Psoas muscle (tissue), 8 donors: ENCODE measurements at places on chromosomes 7 and 10. TPM values are rescaled to one million over a fixed set of nuclear protein-coding genes. Genes with fewer than 3 reads are reported as not detected.
A peak's percentile ranks its signal among the peaks of the same experiment; 100 is the strongest.

DNA sequence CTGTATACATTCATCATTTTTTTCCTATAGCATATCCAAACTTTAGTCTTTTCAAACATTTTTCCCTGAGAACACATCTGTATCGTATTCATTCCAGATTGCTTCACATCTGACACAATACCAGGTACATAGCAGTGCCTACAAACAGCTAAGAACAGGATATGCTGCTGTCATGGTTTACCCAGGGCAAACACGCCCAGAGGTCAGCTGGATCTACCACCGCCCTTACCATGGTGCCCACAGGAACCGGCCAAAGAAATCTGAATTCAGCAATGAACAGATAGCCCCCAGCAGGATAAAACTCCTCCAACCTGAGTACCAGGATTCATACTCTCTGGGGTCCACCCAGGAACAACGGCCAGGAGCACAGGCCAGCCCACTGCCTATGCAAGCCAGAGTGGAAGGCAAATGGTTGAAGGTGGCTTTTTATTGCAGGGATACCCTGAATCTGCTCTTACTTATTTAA lies 43.0 kb downstream of the TNS3 start:
- DNase-seq = no peak

- no peak for DNase-seq
Measured at GRCh38 chr10:73732931-73733623, 11.1 kb upstream of the SEC24C start.

DNA sequence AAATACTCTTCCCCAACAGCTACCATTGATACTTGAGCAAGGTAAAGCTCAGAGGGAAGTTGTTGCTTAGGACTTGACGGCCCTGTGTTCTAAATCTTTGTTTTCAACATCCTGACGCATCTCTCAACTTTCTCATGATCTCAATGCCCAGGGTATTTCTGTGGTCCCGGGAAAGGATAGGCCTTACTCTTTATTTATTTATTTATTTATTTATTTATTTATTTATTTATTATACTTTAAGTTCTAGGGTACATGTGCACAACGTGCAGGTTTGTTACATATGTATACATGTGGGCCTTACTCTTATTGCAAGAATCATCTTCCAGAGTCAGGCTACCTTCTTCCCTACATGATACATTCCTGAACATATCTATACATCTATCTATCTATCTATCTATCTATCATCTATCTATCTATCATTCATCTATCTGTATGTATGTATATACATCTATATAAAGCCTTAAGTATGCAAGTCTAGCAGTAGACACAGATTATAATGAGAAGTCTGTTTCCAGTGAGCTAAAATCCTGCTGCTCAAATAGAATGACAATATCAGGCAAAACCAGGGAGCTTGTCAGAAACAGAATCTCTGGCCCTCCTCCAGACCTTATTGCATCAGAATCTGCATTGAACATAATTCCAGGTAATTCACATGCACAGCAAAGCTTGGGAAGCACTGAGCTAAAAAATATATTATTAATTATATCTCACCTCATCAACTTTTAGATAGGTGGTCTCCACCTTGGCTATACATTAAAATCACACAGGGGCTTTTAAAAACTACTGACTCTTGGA lies 12.2 kb upstream of the CPA5 start:
- DNase-seq = no peak

- peak; percentile 39 for DNase-seq
Measured at GRCh38 chr10:11242443-11243387, 225.0 kb downstream of the CELF2 start.

ABCA13 gene
- total RNA-seq = 0.06 TPM

ZNF488 gene
- 0.15 TPM for total RNA-seq

VIPR2 gene
- 3.6 TPM for total RNA-seq

TAS2R4 gene
- 0.34 TPM for total RNA-seq
